ENCODE measurements at places on chromosomes 4 and X.

DNA sequence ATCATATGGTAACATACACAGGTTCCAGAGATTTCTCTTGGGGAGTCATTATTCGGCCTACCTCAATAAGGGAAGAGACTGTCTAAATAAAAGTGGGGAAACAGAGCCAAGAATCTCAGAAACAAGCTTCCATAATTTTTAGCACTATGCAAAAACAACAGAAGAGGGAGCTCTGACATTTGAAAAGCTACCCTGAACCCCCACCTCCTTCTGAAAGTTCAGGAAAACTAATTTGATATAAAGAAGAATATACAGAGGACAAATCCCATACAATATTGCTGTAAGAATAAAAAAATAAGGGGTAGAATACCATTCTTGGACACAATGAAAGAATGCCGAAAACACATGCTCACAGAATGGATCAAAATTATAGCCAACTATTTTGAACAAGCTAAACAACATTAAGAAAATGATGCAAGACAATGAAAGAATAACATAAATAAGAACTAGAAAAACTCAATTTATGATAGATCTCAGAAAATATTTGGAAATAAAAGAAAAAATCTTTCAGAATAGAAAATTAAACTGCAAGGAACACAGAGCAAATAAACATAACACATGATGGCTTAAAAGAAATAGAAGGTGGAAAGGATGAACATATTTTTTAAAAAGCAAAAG lies 14.4 kb upstream of the ZNF41 start:
- DNase-seq = peak; percentile 32

DNA sequence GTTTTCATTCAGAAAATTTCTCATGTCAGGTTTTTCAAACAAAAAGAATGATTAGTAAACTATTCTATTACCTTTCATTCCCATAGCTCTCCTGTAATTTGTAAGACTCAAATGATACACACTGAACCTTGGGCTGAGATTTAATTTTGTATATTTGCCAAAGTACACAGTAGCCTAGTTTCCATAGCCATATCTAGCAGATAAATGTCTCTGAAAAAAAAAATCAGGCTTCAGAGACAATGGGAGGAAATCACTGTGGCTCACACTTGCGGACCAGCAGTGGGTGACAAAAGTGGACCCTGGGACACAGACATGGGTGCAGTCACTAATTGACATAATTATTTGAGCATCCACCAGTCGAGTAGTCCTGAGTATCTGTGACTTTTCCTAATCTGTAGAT lies 46.6 kb downstream of the MAOA start:
- DNase-seq = no peak

GRCh38 chrX:132676561-132677186 lies 187.8 kb upstream of the MBNL3 start:
- peak; percentile 4 for DNase-seq

DNA sequence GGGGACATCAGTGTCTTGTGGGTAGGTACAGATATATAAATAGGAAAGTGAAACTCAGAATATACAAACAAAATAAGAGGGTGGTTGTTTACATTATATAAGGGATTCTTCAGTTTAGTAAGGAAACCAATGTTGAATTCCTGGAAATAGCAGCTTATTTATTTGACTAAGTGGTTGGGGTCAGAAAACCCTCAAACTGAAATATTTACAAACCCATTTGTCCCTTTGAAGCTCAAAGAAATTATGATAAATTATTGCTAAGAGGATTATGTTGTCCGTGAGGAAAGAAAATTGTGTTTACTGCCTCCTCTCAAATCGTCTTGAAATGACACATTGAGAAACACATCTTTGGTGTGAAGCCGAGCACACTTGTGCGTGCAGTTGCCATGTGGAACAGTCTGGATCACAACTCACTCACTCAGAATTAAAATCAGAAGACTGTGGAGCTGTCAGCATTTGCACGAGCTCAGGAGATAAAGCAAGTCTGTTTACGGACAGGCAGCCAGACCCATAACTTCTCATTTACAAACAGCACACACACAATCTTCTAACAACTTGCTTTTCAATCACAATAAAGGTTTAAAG lies 46.8 kb upstream of the SETD7 start:
- no peak for DNase-seq
